NCI-H1417 (cell line): ENCODE measurements at places on chromosomes 5 and 9.

- no peak for DNase-seq
Observed at GRCh38 chr9:113665756-113666155, 202.2 kb downstream of the RGS3 start.

- DNase-seq: no peak
Observed at GRCh38 chr5:9350301-9350797, 195.5 kb downstream of the SEMA5A start.

GRCh38 chr5:59253625-59254024 is 639.9 kb downstream of the PDE4D start:
- no peak for DNase-seq

DNA sequence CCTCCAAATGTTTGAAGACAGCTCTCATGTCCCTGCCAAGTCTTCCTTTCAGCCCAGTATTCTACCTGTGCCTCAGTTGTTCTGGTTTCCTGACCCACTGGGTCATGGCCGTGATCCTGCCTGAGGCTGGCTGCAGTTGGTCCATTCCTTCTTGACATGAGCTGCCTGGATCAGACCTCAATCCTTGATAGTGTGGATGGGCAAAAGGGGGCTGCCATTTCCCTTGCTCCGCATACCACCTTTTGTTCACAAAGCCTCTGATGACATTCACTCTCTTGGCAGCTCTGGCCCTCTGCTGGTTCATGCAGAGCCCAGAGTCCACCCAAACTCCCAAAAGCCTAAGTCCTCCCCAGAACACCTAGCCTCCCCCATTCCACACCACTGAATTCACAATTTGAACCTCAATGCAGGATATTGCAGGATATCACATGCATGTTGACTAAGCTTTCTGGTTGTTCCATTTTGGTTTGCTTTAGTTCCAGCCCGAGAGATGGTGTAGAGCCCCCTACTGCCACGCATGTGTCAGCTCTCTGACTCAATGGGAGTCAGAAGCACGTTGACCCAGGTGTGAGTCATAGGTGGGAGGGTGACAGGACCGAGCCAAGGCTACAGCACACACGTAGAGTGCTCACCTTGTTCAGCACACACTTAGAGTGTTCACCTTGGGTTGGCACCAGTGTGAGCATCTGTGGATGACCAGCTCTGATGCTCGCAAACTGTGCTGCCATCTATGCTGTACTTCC is 137.2 kb downstream of the MTX3 start:
- DNase-seq: no peak

DNA sequence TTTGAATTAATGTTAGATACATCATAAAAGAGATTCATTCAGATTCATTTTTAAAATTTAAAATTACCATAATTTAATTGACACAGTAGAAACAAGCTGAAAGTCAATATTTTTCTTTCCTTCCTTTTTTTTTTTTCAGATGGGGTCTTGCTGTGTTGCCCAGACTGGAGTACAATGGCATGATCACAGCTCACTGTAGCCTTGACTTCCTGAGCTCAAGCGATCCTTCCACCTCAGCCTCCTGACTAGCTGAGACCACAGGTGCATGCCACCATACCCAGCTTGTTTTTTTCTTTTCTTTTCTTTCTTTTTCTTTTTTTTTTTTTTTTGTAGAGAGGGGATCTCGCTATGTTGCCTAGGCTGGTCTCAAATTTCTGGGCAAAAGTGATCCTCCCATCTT is 131.6 kb upstream of the TBCA start:
- DNase-seq: no peak

- DNase-seq: peak; percentile 30
Observed at GRCh38 chr5:109945097-109945678, 255.5 kb downstream of the MAN2A1 start.

DNA sequence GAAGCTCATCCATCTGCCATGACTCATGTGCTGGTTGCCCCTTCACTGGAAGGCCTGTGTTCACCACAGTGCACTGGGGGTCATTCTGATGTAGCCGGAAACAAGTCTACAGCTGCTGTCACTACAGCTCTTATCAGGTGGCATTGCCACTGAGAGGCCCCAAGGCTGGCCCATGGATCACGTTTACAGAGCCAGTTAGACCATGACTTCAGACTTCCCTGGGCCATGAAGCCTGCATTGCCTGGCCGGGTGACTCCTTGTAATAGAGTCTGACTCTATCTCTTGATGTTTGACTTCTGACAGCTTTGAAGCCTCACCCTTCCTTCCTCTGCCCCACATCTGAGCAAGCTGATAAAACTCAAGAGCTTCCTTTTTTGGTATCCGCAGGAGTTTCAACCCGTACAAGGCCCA is 473.5 kb upstream of the DAP start:
- DNase-seq: no peak

DNA sequence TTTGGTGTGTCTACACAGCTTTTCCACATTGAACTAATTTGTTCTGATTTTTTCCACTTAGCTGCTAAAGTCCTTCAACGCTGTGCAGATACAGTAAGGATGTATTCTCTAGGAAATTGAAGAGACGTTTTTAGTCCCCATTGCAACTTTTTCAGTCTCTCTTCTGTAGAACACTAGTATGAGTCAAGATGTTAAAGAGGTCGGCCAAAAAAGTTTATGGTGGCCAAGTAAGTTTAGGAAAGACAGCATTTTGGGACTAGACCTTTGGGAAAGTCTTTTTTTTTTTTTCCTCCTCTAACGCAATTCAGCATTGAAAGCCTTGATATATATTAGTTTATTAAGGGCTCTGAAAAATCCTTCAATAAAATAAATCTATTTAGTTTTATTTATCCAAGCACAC is 243.5 kb upstream of the FBXL7 start:
- DNase-seq: no peak

DNA sequence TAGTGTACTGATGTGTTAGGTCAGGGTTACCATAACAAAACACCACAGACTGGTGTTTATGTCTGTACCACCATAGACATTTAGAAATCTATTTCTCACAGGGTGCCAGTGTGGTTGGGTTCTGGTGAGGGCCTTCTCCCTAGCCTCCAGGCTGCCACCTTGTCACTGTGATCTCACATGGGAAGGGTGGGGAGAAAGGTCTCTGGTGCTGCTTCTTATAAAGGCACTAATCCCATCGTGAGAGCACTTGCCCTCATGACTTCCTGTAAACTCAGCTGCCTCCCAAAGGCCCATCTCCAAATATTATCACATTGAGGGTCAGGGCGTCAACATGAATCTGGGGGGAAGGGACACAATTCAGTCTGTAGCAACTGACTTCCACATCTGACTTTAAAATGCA is 49.8 kb downstream of the PIK3R1 start:
- DNase-seq: no peak

DNA sequence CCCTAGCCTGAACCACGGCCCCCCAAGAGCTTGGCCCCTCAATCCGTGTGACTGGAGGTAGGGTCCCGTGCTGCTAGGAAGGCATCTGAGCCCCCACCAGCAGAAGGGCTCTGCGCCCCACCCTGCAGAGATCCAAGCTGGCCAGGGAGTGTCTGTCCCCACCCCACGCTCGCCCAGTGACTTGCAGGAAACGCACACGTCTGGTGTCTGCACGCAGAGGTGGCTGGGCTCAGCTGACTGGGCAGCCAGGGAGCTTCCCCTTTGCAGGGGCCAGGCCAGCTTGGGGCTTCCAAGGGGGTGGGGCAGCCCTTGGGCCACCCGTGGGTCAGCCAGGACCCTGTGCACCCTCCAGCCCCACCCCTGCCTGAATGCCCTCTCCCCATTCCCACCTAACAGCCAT is 24.3 kb downstream of the NOTCH1 start:
- no peak for DNase-seq

GRCh38 chr9:14062586-14063221 is 251.2 kb downstream of the NFIB start:
- DNase-seq: peak; percentile 77

- no peak for DNase-seq
Observed at GRCh38 chr9:123406016-123406415, 50.0 kb downstream of the CRB2 start.

GRCh38 chr5:171442287-171443042 is 23.0 kb downstream of the FGF18 start:
- no peak for DNase-seq

GRCh38 chr5:133824661-133825254 is 143.7 kb downstream of the C5orf15 start:
- DNase-seq: no peak

GRCh38 chr5:95866435-95867040 is 44.0 kb upstream of the GLRX start:
- DNase-seq: no peak
